ENCODE measurements at places on chromosomes 2 and 18.
A peak's percentile ranks its signal among the peaks of the same experiment; 100 is the strongest.

- DNase-seq: no peak
Measured at GRCh38 chr2:101766337-101766736, 68.8 kb downstream of the MAP4K4 start.

GRCh38 chr2:149857344-149857743 is 269.8 kb upstream of the MMADHC start:
- DNase-seq: no peak

- DNase-seq: no peak
Measured at GRCh38 chr2:216661639-216662375, 28.6 kb downstream of the IGFBP2 start.

DNA sequence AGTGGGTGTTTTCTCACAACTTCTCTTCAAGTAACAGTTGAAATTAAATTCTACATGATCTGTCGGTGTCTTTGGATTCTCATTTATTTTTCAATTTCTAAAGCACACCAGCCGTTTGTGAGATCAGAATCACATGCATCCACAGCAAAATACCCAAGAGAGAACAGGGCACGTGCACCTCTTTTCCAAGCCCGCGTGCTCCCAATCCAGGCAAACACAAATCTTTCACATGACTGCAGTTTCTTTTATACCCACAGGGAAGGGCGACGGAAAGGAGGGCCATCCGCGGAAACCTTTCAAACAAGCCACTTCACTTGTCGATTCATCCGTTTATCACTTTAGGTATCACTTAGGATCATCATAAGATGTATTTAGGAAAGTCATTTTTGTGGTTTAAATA is 13.0 kb upstream of the DAPL1 start:
- DNase-seq: no peak

- no peak for DNase-seq
Measured at GRCh38 chr2:223273995-223274394, 222.0 kb downstream of the KCNE4 start.

DNA sequence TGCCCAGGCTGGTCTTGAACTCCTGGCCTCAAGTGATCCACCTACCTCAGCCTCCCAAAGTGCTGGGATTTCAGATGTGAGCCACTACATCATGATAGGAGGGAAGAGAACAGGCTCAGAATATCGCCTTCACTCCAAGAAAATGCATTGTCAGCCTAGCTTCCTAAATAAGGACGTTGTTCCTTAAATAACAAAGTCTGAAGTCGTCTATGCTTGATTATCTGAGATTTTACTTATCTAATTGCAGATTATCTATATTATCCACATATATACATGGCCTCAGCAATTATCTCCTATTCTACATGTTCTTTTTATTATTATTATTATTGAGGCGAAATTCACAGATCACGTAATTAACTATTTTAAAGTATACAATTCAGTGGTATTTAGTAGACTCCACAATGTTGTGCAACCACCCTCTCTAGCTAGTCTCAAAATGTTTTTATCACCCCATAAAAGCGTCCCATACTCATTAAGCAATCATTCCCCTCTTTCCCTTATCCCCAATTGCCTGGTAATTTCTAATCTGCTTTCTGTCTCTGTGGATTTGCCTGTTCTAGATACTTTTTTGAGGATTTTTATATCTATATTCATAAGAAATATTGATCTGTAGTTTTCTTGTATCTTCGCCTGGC is 95.1 kb upstream of the RFX8 start:
- no peak for DNase-seq

DNA sequence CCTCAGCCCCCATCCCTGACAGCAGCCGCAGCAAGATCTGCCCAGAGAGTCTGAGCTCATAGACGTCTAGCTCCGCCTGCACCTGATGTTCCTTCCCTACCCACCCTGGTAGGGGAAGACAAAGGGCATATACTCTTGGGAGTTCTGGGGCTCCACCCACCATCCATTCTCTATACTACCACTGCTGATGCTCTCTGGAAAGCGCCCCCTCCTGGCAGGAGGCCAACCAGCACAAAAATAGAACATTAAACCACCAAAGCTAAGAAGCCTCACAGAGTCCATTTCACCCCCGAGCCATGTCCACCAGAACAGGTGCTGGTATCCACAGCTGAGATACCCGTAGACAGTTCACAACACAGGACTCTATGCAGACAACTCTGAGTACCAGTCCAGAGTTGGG is 662.6 kb upstream of the FAM98A start:
- DNase-seq: no peak

DNA sequence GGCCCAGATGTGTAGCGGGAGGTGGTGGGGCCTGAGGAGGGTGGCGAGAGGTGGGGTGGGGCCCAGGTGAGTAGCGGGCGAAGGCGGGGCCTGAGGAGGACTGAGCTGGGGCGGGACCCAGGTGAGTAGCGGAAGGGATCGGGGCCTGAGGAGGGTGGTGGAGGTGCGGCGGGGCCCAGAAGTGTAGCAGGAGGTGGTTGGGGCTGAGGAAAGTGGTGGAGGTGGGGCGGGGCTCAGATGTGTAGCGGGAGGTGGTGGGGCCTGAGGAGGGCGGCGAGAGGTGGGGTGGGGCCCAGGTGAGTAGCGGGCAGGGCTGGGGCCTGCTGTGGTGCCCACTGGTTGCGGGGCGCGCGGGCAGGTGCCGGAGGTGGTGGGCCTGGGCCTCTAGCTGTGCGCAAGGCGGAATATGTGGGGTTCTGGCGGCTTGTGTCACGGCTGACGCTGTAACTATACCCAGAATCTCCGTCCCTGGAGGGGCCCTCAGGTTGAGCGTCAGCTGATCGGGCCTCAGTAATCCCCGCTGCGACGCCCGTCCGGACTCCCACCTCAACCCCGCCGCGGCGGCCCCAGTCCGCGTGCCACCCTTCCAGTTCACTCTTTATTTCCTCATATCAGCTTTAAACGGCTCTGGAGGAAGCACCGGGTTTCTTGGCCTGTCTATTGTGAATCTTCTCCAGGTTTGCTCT is 866 bp upstream of the SF3B6 start:
- no peak for DNase-seq

- DNase-seq: no peak
Measured at GRCh38 chr2:70961648-70961994, 16.8 kb upstream of the ANKRD53 start.

- DNase-seq: no peak
Measured at GRCh38 chr2:217890445-217890844, 112.3 kb downstream of the TNS1 start.

- DNase-seq: no peak
Measured at GRCh38 chr2:8833853-8834252, 3.6 kb downstream of the KIDINS220 start.

- no peak for DNase-seq
Measured at GRCh38 chr18:59272891-59273758, at the start of gene RAX. RAX (minus strand) TSS chr18:59273454; CDS start chr18:59273206, 248 bp downstream.

DNA sequence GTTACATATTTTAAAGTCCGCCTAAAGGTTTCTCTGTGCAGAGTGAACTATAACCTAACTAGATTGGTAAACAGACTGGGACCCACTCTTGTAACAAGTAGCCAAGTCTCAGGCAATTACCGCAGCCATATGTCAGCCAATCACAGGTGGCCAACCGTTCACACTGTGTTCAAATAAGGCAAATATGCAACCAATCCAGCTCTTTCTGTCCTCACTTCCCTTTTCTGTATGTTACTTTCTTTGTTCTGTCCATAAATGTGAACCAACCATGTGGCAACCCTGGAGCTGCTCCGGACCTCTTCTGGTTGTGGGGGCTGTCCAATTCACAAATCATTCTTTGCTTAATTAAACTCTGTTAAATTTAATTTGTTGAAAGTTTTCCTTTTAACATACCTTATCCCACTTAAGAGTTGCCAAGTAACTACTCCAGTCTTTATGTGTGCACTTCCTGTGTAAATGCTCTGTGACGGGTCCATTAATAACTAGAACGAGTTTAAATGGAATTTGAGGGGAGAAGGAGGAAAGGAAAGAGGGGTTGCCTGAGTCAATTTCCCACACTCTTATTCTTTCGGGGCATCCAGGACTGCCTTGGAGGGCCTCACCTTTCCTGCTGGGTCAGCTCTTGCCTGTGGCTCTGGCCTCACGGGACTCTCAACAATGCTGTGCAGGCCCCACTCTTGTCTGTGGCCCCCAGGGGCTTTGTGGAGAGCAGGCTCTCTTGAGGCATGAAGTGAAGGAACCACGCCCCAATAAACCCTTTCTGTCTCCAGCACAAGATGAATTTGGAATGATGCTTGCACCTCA is 6.6 kb upstream of the RPL37A start:
- no peak for DNase-seq

DNA sequence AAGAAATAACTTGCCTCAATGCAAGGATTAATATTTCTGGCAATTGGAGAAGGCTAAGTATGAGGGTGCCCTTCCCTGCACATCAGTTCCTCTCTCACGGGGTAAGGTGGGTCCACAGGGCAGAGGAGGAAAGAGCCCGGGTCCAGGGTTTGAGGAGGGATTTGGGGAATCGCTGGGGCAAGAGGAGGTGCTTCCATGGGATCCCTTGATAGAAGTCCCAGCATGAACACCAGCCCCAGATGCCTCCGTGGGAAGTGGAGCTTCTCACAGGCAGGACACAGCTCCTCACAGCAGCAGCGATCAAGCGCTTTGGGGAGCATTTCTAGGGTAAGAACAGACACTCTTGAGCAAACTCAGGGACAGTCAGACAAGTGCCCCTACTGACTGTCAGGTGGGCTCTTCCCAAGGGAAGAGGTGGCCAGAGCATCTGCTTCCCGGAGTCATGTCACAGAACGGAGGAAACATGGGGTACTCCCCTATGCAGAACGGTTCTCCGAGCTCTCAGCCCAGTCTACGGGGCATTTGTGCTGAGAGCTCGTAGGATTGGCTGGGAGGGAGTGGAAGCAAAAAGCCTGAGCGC is 218.9 kb upstream of the ARL4C start:
- no peak for DNase-seq

- peak; percentile 5 for DNase-seq
Measured at GRCh38 chr2:158144914-158145625, 43.4 kb downstream of the UPP2 start.

DNA sequence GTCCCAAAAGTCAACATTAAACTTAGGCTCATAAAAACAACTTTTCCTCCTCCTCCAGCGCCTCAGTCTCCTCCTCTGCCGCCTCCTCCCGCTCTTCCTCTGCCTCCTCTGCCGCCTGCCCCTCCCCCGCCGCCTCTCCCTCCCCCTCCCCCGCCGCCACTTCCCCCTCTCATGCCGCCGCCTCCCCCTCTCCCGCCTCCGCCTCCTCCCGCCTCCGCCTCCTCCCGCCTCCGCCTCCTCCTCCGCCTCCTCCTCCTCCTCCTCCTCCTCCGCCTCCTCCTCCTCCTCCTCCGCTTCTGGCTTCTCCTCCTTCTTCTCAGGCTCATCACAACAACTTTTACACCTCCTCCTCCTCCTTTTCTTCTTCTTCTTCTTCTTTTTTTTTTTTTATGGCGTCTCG is 599.9 kb downstream of the TMEM182 start:
- DNase-seq: no peak

- no peak for DNase-seq
Measured at GRCh38 chr2:234050455-234051135, at the start of gene SPP2. SPP2 (plus strand) TSS chr2:234050702; CDS start chr2:234050787, 85 bp downstream.

GRCh38 chr2:6692056-6692455 is 173.7 kb downstream of the CMPK2 start:
- DNase-seq: no peak

- no peak for DNase-seq
Measured at GRCh38 chr2:239496700-239497099, 95.9 kb upstream of the HDAC4 start.

GRCh38 chr2:218482651-218483050 is 63.7 kb downstream of the VIL1 start:
- DNase-seq: no peak

- no peak for DNase-seq
Measured at GRCh38 chr2:129483366-129483765, 496.1 kb upstream of the RAB6C start.

DNA sequence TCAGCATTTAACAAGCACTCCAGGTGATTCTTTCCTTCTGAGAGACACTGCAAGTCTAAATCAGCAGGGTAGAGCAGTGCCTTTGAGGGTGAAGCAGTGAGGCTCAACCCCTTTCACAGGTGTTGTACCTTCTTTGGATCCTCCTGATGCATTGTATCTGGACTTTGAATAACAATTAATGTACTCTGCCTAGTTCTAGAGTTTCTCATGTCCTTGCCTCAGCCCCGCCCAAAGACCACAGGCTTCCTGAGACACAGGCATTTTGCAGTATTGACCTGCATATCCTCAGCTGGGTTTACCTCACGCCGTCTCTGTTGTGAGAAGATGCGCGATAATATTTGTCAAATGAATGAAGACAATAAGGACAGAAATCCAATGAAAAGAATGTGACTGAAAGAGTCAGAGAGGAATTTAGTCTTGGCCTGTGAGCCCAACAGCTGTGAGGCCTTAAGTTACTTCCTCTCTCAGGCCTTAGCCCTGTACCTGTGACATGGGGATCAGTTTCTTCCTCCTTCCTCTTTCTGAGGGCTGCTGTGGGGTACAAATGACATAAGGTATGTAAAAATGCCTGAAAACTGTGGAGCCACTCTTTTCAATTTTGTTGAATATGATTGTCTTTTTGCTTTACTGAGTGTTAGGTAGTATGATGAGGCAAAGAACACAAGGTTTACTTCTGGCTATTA is 43.7 kb downstream of the WIPF1 start:
- no peak for DNase-seq

DNA sequence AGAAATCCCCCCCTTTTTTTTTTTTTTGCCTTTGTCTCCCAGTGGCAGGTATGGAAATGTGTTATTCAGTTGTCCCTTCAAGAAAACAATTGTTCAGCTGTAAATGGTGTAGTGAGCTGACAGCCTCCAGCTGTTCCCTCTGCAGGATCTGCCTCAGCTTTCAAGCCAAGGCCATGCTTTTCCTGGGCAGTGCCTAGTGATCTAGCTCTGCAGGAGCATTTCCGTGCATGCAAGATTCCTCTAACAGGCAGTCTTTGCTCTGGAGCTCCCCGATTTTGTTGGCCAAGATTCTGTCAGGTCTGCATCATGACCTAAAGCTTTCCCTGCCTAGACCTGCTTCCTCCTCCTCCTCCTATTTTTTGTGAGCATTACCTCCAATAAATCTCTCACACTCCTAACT is 300.7 kb upstream of the UBE2E3 start:
- DNase-seq: peak; percentile 57

- no peak for DNase-seq
Measured at GRCh38 chr18:62664414-62664813, 50.9 kb upstream of the PHLPP1 start.

DNA sequence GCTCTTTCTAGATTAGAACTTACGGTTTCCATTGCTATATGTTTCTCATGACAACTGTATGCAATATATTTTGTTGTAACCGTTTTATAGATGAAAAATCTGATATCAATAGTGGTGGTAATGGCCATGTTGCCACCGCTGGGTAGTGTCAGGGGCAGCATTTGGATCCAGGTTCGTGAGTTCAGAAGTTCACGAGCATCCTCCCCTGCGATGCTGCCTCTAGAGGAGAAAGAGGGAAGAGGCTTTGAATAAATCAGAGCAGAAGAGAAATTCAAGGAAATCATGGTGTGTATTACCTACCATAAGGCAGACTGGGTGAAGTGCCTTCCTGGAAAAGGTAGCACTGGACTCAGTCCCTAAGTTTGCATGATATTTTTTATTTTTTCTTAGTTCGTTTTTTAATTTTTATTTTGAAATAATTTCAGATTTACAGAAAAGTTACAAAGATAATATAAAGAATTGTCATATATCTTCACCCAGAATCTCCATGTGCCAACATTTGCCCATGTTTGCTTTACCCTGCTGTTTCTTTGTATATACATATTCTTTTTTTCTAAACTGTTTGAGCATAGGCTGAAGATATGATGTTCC is 3.3 kb upstream of the ZBTB7C start:
- peak; percentile 70 for DNase-seq

GRCh38 chr2:199973703-199974102 is 18.3 kb downstream of the MAIP1 start:
- DNase-seq: no peak

GRCh38 chr2:852168-852567 is 98.5 kb upstream of the SNTG2 start:
- DNase-seq: no peak

- DNase-seq: no peak
Measured at GRCh38 chr18:79527656-79528315, 132.1 kb downstream of the NFATC1 start.
